GM06990 (cell line): ENCODE measurements at places on chromosomes 6 and 20.
A peak's percentile ranks its signal among the peaks of the same experiment; 100 is the strongest.

- DNase-seq, result no peak
Observed at GRCh38 chr6:39056681-39057080, 8.1 kb downstream of the GLP1R start.

- DNase-seq, result no peak
Observed at GRCh38 chr6:35218456-35218855, 4.7 kb downstream of the SCUBE3 start.

- DNase-seq, result peak; percentile 68
Observed at GRCh38 chr6:158715330-158716311, 65.8 kb downstream of the SYTL3 start.

- no peak for DNase-seq
Observed at GRCh38 chr6:8819446-8819845, 384.1 kb upstream of the SLC35B3 start.

DNA sequence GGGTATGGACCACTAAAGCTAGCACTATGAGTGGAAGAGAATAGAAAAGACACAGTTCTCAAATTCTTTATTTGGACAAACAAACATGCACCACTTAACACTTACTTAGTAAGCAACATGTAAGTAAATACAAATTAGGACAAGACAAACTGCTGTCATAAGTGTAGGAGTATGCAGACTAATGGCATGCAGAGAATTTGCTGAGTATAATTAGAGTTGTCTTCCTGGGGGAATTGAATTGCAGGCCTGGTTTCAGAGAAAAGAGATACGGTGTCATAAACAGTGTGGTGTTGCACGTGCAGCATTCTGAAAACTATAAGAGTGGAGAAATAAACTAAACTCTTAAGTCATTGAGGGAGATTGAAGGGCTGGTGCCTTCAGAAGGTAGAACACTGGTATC is 125.2 kb upstream of the EYA4 start:
- no peak for DNase-seq

DNA sequence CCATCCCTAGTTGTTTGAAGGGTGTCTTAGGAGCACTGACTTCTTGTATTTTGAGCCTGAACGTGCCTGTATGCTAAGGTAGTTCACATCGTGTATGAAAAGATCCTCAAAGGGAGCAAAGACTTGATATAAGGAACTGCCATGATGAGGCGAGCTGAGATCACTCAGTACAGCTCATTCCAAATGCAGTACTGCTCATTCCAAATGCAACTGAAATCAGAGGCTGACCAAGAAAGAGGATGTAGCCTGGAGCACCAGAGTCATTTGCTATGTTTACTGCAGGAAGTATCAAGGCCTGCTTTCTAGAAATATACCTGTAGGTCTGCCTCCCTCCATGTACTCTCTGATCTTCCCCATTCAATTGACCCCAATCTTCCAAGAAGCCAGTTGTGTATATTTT is 832.2 kb downstream of the EYS start:
- no peak for DNase-seq

GRCh38 chr6:163971841-163972838 is 557.6 kb downstream of the QKI start:
- no peak for DNase-seq
